Activated naive CD4-positive, alpha-beta T cell (primary cell): ENCODE measurements at places on chromosomes 7 and 10.

DNA sequence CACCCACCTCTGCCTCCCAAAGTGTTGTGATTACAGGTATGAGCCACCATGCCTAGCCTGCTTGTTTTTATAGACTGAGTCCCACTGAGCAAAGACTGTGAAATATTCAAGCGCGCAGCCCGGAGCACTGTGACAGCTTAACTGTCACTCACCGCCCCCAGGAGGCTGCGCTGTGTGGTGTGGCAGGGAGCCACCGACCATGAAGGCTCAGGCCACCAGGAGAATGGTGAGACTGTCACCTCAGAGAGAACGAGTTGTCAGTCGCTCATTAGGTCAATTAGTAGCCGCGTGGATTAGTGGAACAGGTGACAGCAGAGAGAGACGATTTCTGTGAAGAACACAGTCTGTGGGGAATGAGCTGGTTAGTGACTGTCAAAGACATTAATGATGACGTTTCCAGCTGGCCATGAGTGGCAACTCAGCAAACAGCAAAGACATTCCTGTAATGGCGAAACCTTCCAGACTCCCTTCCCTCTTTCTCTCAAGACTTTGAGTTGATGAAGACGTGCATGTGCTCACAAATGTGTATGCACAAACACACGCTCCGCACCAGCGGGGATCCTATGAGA lies 64.5 kb downstream of the CYCS start:
- no peak for DNase-seq

DNA sequence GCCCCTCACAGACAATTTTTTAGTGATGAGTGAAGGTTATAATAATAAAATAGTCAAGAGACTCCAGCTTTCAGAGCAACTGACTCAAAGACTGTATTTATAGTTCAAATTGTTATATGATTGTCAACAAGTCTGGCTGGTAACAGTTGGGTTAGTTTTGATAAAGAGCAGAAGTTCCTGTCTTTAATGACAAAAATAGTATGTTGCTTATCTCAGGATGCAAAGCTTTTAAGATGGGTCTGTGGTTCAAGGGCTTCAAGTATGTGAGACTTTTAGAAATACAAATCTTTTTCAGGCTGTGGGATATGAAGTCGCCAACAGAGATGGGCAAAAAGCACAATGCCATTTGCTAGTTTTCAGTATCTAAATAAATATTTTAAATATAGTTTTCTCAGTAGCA lies 118.4 kb downstream of the ABCA13 start:
- no peak for DNase-seq

GRCh38 chr10:73872190-73872710 lies 2.1 kb downstream of the CAMK2G start:
- no peak for DNase-seq

GRCh38 chr10:1548596-1548995 lies 188.7 kb downstream of the ADARB2 start:
- no peak for DNase-seq

GRCh38 chr7:109663806-109664205 lies 1094.1 kb downstream of the DNAJB9 start:
- DNase-seq: no peak

- DNase-seq: no peak
These were observed 110.3 kb downstream of the SLIT1 start for GRCh38 chr10:97075421-97075820.

DNA sequence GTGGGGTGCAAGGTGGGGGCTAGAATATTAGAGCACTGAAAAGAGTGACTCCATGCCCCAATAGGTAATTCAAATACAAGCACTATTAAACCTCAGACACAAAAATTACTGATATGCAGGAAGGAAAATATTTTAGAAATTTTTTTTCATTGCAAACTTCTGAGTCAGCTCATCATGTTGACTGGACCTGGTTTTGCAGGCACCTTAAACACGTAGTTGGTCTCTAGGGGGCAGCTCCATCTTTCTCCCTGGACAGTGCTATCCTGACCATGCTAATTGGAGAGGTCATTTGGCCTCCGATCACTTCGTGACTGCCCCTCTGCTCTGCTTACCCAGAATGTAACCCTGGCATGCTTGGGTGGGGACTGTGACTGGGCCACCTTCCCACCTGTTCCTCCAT lies 368.4 kb upstream of the MKI67 start:
- no peak for DNase-seq

GRCh38 chr10:77636282-77636966 lies 1.2 kb downstream of the KCNMA1 start:
- DNase-seq: no peak
